ENCODE measurements at places on chromosomes 5 and 9.

- DNase-seq = no peak
These were observed 3.2 kb downstream of the ZNF366 start for GRCh38 chr5:72503888-72504491.

GRCh38 chr5:163766936-163767670 is 261.7 kb downstream of the MAT2B start:
- no peak for DNase-seq

DNA sequence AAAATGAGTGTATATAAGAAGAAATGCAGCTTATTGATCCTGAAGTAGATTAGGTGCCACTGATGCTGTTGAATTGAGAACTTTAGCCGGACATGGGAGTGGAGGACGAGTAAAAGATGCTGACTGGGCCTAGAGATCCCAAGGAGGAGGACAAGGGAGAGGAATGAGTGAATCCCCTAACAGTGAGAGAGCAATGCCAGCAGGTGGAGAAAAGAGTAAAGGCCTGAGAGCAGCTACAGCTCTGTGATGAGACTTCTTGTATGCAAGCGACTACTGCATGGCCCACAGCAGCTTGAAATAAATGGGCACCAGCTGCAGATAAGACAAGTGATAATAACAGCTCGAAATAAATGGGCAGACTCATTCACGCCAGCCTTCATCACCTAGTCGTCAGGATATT is 44.5 kb upstream of the JMY start:
- DNase-seq = no peak

DNA sequence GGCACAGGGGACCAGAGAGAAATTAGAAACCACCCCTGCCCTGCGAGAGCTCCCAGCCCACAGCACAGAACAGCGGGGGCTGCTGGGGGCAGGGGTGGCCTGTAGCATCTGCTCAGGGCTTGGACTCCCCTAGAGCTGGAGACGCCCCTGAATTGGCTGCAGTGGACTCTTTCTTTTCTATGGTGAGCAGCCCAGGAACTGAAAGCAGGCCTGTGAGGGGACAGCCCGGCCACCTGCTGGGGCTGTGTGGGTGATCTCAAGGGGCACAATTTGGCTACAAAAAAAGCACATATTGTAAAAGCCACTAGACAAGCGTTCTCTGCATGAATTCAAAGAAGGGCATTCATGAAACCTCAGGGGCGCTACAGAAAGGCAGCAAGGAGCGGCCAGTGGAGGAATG is 57.5 kb upstream of the ICE1 start:
- DNase-seq = no peak

DNA sequence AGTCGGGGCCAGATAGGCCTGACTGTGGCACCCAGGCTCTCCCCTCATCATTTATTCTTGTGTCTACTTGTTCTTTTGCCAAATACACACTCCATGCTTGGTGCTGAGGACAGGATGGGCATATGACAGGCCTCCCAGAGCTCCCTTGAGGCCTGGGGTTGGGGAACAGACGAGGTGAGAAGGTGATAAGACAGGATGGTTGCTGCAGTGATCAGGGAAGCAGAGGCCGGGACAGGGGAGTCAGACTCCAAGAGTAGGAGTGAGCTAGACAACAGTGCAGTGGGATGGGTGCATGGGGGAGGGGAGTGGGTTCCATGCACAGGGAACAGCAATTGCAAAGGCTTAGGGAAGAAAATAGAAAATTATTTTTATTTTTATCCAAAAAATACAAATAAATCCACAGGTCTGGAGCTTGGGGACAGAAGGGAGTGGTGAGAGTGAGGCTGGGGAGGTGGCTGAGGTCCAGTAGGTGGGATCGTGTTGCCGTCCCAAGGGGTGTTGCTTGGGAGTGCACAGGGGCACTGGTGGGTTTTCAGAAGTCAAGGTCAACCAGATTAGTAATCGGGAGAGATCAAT is 3.4 kb upstream of the AMBP start:
- no peak for DNase-seq

GRCh38 chr9:33187519-33188218 is 20.5 kb upstream of the B4GALT1 start:
- no peak for DNase-seq

- DNase-seq = no peak
These were observed 216.7 kb downstream of the BNC2 start for GRCh38 chr9:16653491-16654399.

DNA sequence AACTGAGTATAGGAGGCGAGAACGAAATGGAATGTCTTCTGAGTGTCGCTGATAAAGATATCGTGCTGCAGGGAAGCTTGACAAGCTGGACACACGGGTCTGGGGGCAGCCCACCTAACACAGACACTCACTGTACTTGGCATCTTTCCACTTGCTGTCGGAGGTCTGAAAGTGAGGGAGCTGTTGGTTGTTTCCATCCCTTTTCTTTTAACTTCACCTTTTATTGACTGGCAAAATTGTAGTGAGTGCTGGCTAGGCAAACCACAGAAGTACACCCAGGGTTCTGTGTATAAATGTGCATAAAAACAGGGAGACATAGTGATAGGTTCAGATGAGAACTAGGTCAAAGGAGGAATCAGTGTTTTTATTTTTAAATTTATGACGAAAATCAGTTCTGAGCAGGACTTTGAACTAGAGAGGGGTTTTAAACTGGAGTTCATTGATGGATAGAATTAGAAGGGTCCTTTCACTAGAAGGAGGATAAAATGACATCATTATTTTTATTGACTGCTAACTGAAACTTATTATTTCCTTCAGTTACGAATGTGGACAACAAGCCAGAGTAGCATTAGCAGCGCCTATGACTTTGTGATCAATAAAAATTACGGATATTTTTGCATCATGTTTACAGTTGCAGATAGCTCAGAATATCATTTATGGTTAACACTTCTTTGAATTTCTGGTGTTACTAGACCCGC is 817 bp downstream of the GAPVD1 start:
- no peak for DNase-seq

GRCh38 chr5:173480896-173481295 is 135.6 kb downstream of the BOD1 start:
- DNase-seq = no peak

- no peak for DNase-seq
These were observed 137.4 kb upstream of the OTULINL start for GRCh38 chr5:14444161-14444560.

DNA sequence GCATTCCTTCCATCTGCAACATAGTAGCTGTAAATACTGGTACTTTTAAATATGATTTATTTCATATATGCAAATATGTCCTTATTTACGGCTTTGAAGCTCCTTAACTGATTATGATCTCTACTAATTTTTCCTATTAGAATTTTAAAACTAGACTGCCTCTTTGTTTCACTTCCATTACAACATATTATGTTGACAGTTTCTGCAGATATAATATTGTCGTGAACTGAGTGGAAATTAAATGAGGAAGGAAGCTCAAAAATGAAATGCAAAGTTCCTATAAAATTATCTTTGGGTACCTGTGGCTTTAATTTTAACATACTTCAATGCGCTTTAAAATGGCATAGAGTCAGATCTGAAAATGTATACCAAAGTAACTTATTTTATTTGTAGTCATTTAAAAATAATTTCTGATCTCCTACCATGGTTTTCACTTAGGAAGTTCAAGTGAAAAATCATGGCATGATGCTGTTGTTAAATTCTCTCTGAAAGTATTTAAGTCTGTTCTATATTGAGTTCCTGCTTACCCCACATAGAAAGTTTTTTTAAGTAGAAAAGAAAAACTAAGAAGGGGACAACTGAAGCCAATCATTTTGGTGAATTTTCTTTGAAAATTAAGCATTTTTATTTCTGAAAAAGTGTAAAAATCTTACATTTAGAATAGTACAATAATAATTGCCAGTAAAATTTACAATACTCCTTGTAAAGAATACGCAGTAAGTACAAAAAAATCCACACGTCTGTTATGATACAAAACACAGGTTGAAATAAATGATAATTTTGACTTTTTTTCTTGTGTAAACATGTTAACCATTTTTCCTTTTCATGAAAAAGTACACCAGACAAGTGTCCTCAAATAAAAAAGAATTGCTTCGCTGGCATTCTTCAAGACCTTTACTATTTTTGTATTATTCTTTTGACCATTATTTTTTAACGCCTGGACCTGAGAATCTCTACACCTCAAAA is 2.6 kb downstream of the FOXD1 start:
- DNase-seq = no peak

DNA sequence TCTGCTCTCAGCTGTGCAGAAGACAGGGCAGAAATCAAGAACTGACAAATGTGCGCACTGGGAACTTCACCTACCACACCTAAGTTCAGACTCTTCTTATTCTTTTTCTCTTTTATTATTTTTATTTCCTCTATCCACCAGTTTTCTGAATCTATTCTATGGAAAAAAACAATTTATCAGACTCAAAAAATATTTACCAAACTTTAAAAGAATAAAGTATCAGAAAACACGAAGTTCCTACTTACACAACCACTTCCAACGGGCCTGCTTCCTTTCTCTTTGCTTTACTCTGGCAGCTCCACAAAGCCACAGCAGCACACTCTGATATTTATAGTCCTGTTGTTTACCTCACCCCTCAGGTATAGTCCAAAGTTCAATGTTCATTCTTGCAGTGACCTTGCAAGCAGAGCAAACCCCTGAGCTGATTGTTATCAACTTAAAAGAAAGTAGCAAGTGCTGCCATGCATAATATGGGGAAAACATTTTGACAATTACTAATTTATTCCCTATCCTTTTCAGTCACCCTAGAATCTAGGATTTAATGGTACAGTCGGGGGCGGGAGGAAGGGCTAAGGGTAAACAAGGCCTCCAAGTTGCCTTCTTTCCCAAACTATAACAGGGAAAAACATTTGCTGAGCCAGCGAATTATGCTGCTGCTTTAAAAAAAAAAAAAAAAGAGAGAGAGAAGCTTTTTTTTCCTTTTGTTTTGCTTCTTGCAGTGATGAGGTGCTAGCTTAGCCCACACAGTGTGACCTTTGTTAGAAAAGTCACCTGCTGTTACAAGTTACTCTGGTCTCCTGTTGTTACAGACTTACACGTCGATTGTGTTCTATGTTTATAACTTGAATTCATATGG is at the start of gene SELENOP:
SELENOP (minus strand) TSS at position 302 of the 856 bp plus-strand sequence. CDS start 3,539 bp downstream, outside the sequence.
- peak; percentile 16 for DNase-seq

DNA sequence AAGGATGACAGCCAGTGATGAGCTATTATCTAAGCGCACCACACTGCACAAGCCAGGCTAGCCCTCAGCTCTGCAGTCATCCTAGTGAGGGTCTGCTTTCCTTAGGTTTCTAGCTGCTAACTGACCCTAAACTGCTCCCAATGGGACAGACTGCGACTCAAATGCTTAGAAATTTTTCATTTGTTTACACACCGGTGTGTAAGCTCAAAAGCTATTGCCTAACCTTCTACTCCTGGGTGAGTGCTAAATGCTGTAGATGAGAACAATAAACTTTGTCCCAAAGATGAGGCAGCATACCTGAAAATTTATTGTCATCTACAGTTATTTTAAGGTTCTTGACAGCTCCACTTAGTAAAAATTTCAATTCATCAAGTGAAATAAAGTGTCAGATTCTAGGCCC is 311.4 kb downstream of the TMEM167A start:
- DNase-seq = no peak

GRCh38 chr5:151856861-151857260 is 67.8 kb downstream of the GLRA1 start:
- no peak for DNase-seq

- DNase-seq = no peak
These were observed 389.6 kb downstream of the KDM4C start for GRCh38 chr9:7147121-7148090.

DNA sequence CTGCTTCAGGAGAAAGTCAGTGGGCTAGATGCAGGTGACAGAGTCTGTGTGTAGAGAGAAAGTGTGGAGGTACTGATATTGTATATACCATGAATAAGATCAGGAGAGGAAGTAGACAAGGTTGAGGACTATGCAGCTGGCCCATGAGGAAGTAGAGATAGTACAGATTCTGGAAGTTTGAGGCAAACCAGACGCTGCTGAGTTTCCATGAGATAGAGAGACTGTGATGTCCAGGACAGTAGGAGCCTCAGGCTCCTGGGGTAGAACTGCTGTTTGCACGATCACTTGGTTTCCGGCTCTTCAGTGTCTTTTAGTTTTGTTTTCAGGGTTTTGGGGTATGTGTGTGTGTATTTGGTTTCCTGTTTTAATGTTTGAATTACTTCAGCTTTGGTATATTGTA is 13.6 kb downstream of the OTULINL start:
- DNase-seq = no peak

DNA sequence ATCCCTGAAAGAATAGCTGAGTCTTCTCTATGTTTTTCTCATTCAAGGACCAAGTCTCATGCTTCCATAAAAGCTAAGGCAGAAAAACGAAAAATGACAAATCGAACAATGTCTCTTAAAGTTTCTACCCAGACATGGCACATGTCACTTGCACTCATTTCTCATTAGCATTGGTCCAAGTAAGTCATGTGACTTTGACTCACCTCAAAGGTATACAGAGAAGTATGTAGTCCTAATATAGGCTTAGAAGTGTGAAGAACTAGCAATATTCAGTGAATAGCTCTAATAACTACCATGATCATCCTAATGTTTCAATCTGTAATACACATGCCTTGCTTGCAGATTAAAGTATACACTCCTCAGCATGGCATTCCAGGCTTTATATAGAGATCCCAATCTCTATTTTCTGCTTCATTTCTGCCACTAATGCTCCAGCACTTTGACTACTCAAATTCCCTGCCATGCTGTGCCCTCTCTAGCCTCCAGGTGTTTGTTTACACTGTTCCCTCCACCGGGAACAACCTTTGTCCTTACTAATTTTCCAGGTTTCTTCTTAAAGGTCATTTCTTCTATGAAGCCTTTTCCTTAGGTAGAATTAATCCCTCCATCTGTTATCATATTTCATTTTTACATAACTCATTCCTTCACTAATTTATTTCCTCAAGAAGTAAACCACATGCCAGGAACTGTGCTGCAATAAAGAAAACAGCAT is 98.9 kb downstream of the CEMIP2 start:
- no peak for DNase-seq

GRCh38 chr9:3401221-3401954 is 124.4 kb downstream of the RFX3 start:
- no peak for DNase-seq

- no peak for DNase-seq
These were observed 62.7 kb downstream of the ST8SIA4 start for GRCh38 chr5:100840370-100840769.

DNA sequence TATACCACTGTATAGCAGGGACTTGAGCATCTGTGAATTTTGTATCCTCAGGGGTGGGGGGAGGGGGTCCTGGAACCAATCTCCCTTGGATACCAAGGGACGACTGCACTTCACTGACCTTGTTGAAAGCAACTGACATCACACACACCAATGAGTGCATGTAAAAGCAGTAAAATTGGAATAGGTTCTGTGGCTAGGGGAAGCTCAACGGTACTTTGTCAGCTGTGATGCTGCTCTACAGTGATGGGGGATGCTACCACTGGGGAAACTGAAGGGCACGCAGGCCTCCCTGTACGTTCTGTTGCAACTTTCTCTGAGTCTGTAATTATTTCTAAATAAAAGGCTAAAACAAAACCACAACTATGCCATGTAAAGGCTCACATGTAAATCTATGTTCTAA is 47.0 kb upstream of the RETREG1 start:
- no peak for DNase-seq

GRCh38 chr5:119328753-119329602 is 26.8 kb upstream of the TNFAIP8 start:
- DNase-seq = no peak

GRCh38 chr9:15262581-15262980 is 44.4 kb downstream of the TTC39B start:
- DNase-seq = no peak

- DNase-seq = no peak
These were observed 21.1 kb upstream of the HSPA9 start for GRCh38 chr5:138596105-138596881.

All from substantia nigra (tissue), 51 donors.